Naive thymus-derived CD8-positive, alpha-beta T cell (primary cell): ENCODE measurements at places on chromosomes 5 and 9. TPM values are rescaled to one million over a fixed set of nuclear protein-coding genes. Genes with fewer than 3 reads are reported as not detected.

SCGB3A1 gene
- total RNA-seq: 40.1 TPM

GCNT1 gene
- 3.4 TPM for total RNA-seq

MLANA gene
- not detected for total RNA-seq

NR5A1 gene
- total RNA-seq: not detected

KCNT1 gene
- not detected for total RNA-seq

DNAH5 gene
- not detected for total RNA-seq

ARHGEF39 gene
- total RNA-seq: not detected

CNTFR gene
- not detected for total RNA-seq

MEIKIN gene
- total RNA-seq: 2.8 TPM

- H3K27ac ChIP-seq: no peak overlapping the region
- no peak overlapping the region for H3K4me3 ChIP-seq
- DNase-seq: no peak
- H3K36me3 ChIP-seq: no peaks in the 10 kb centered on the region
- H3K27me3 ChIP-seq: no peaks in the 10 kb centered on the region
Observed at GRCh38 chr9:100579665-100580064, 1.8 kb downstream of the CAVIN4 start.

- peaks cover 2% of the 10 kb centered on the region for H3K4me1 ChIP-seq
- no peaks in the 10 kb centered on the region for H3K27me3 ChIP-seq
- no peak overlapping the region for H3K27ac ChIP-seq
- no peak overlapping the region for H3K4me3 ChIP-seq
- no peaks in the 10 kb centered on the region for H3K36me3 ChIP-seq
Observed at GRCh38 chr5:102290004-102290403, 6.1 kb downstream of the SLCO4C1 start.

DNA sequence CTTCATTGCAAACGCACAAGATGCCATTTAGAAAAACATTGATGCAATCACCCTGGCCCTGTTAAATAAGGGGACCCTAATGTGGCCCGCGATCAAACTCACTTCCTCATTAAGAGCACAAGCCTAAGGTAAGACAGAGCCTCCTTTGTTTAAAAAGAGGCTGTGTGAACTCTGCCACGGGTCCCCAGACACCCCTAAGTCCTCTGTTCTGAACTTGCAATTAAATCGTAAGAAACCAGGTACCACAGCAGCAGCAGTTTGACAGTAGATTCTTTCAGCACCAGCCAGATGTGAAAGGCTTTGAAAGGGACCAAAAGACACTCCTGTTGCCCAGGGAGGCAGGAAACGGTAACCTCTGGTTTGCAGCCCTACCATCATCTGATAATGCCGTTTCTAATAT is 346.3 kb downstream of the TMEM167A start:
- no peaks in the 10 kb centered on the region for H3K4me1 ChIP-seq
- H3K36me3 ChIP-seq: no peaks in the 10 kb centered on the region
- DNase-seq: no peak
- no peak overlapping the region for H3K4me3 ChIP-seq
- no peaks in the 10 kb centered on the region for H3K27me3 ChIP-seq
- H3K27ac ChIP-seq: no peak overlapping the region

- DNase-seq: no peak
- no peak overlapping the region for H3K27ac ChIP-seq
- no peaks in the 10 kb centered on the region for H3K4me1 ChIP-seq
- H3K36me3 ChIP-seq: no peaks in the 10 kb centered on the region
- peaks cover 15% of the 10 kb centered on the region for H3K27me3 ChIP-seq
- H3K4me3 ChIP-seq: no peak overlapping the region
Observed at GRCh38 chr9:14452539-14452938, 138.6 kb upstream of the NFIB start.

DNA sequence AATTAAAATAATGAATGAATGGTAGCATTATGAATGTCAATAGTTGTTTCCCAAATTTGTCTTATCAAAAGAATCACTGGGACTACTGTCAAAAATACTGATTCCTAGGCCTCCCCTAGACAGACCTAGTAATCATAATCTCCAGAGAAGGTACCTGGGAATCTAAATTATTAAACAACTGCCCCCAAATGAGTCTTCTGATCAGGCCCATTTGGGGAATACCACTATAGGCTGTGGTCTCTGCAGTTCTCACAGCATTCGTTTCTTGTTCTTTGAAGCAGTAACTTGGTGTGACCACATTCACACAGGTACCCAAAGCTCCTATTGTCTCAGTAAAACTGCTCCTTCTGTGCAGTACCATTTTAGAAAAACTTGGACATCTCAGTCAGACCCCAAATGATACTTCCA is 230.9 kb downstream of the PIK3R1 start:
- H3K27me3 ChIP-seq: no peaks in the 10 kb centered on the region
- H3K36me3 ChIP-seq: no peaks in the 10 kb centered on the region
- H3K4me1 ChIP-seq: peaks cover 6% of the 10 kb centered on the region
- no peak for DNase-seq
- no peak overlapping the region for H3K4me3 ChIP-seq

- no peak overlapping the region for H3K27ac ChIP-seq
- DNase-seq: no peak
- no peak overlapping the region for H3K4me3 ChIP-seq
- H3K27me3 ChIP-seq: no peaks in the 10 kb centered on the region
Observed at GRCh38 chr5:117013280-117013877, 438.8 kb upstream of the SEMA6A start.

DNA sequence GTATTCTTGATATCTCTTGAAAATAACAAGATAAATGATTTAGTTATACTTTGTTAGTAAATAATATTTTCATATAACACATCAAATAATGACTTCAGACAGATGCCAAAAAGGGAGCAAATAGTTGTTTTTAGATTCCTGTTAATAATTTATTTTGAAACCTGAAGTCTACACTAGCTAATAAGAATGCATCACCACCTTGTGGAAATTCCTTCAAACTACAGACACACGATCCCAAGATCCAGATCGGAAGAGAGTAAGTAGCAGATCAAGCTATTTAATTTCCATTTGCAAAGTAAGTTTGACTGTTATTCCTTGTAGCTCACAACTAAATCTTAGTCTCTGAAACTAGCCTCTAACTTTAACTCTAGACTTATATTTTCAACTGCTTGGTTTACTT is 35.5 kb upstream of the ISL1 start:
- no peak overlapping the region for H3K27ac ChIP-seq
- no peak for DNase-seq
- H3K36me3 ChIP-seq: no peaks in the 10 kb centered on the region
- no peaks in the 10 kb centered on the region for H3K4me1 ChIP-seq
- H3K27me3 ChIP-seq: no peaks in the 10 kb centered on the region
- no peak overlapping the region for H3K4me3 ChIP-seq

DNA sequence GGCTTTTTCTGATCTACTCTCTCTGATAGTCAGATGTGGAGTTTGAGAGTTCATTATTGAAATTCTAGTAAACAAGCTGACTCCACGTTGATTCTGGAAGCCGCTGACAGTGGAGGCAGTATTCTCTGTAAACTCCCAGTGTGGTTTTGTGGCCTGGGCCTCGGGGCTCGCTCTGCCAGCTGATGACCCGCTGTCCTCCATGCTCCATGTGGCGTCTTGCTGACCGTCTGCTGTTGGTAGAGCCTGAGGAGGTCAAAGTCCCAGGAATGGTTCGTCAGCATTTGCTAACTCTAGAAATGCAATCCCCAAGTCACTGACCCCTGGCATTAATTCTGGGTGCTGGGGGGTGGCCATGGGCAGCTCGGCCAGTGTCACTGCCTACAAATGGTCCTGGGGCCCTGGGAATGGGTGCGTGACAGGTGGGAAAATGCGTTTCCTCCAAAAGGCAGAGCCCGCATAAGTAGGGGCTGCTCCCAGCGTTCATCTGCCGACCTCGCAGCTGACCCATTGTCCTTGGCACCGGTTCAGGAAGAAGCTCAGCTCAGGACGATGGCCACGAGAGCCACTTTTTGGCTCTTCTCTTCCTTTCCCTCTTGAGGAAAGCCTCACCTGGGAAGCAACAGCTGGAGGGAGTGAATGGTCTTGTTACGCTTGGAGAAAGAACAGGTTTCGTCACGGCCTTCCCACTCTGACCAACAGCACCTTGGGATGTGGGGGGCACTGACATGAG is 55.1 kb downstream of the MRPL36 start:
- no peak overlapping the region for H3K4me3 ChIP-seq
- H3K36me3 ChIP-seq: peaks cover 2% of the 10 kb centered on the region
- no peak overlapping the region for H3K27ac ChIP-seq
- peaks cover 17% of the 10 kb centered on the region for H3K27me3 ChIP-seq

- no peak overlapping the region for H3K4me3 ChIP-seq
- no peaks in the 10 kb centered on the region for H3K4me1 ChIP-seq
- no peaks in the 10 kb centered on the region for H3K27me3 ChIP-seq
- DNase-seq: no peak
- no peaks in the 10 kb centered on the region for H3K36me3 ChIP-seq
Observed at GRCh38 chr5:24609706-24610105, 35.1 kb downstream of the CDH10 start.

DNA sequence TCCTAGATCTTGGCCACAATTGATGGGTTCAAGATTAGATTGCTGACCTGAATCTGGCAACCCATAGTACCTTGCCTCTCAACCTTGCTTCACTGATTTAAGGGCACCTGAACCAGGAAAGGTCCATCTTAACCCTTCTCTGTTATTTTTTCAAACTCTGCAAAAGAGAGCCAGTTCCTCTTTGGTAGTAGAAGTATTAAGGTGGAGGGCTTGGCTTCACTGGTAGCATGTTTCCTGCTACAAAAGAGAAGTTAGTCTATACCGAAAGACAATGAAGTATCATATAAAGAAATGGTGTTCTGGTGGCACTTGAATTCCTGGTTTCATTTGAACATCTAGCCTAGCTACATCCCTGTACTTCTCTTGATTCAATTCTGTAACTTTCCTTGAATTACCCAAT is 8.5 kb downstream of the ALG2 start:
- H3K4me1 ChIP-seq: peaks cover 19% of the 10 kb centered on the region
- DNase-seq: no peak
- H3K27me3 ChIP-seq: peaks cover 4% of the 10 kb centered on the region

GRCh38 chr5:30926218-30926617 is 267.3 kb upstream of the CDH6 start:
- no peak for DNase-seq
- no peak overlapping the region for H3K27ac ChIP-seq
- H3K27me3 ChIP-seq: no peaks in the 10 kb centered on the region
- H3K4me1 ChIP-seq: no peaks in the 10 kb centered on the region

- H3K27me3 ChIP-seq: no peaks in the 10 kb centered on the region
- no peak overlapping the region for H3K27ac ChIP-seq
- H3K36me3 ChIP-seq: no peaks in the 10 kb centered on the region
- H3K4me1 ChIP-seq: no peaks in the 10 kb centered on the region
- no peak overlapping the region for H3K4me3 ChIP-seq
- DNase-seq: no peak
Observed at GRCh38 chr5:12315461-12315860, 411.2 kb upstream of the CTNND2 start.

- H3K4me3 ChIP-seq: peak overlapping the region; percentile 13
- H3K27me3 ChIP-seq: no peaks in the 10 kb centered on the region
- H3K4me1 ChIP-seq: peaks cover 57% of the 10 kb centered on the region
- no peaks in the 10 kb centered on the region for H3K36me3 ChIP-seq
- H3K27ac ChIP-seq: peak overlapping the region; percentile 22
- no peak for DNase-seq
Observed at GRCh38 chr5:54524704-54525103, 7.1 kb downstream of the SNX18 start.

DNA sequence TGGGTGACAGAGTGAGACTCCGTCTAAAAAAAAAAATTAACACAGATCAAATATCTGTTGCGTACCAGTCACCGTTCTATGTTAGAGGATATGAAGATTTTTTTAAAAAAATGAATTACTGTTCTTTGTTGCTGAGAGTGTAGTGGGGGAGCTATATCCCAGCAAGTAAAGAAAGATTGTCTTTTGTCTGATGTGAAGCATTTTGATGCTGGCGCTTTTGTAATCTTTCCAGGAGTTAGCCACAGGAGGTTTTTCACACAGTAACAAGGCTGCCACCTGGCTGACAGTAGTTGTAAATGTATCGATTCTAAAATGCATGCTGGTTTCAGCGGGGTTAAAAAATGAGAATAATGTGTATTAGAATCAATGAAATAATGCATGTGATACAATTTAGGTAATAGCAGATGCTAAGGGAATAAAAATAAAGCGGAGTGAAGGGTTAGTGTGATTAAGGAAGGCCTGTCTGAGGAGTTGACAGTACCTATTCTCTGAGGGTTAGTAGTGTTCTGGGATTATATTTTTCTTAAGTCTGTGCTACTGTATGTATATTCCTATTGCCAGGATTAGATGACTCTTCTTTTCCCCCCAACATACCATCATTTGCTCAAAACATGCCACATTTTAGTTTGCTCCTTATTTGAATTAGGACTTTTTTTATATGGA is 3.4 kb downstream of the LMNB1 start:
- peak overlapping the region; percentile 10 for H3K27ac ChIP-seq
- peak overlapping the region; percentile 13 for H3K4me3 ChIP-seq
- DNase-seq: peak; percentile 59
- peaks cover 12% of the 10 kb centered on the region for H3K4me1 ChIP-seq
- no peaks in the 10 kb centered on the region for H3K27me3 ChIP-seq
- H3K36me3 ChIP-seq: no peaks in the 10 kb centered on the region

DNA sequence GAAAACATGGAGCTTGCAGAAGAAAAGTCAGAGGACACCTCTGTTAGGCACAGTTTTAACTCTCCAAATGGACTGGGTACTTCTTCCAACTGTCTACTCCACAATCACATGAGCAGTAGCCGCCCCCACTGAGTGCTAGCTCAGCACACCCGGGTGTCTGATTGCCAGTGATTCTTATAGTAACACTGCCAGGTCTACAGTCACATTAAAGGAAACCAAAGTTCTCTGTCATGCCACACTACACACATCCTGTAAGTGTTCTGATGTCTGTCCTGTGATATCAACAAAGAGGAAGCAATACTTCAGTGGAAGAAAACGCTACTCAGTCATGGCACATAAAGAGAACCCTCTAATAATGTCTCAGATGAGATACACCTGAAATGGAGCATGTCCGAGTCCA is at the start of gene HAVCR2:
TSS of gene HAVCR2 (minus strand) at position 69 of the 400 bp plus-strand sequence. CDS start at position 8, 61 bp downstream.
- H3K27ac ChIP-seq: peak within 1 kb of the TSS; percentile 94
- H3K4me3 ChIP-seq: peak within 1 kb of the TSS; percentile 83
- DNase-seq: peak; percentile 68
- peaks cover 13% of the 10 kb centered on the region for H3K36me3 ChIP-seq
- no peaks in the 10 kb centered on the region for H3K27me3 ChIP-seq
- H3K4me1 ChIP-seq: peaks cover 18% of the 10 kb centered on the region

GRCh38 chr9:79962836-79963235 is 391.1 kb downstream of the TLE4 start:
- no peak overlapping the region for H3K4me3 ChIP-seq
- no peaks in the 10 kb centered on the region for H3K36me3 ChIP-seq
- no peak for DNase-seq
- no peaks in the 10 kb centered on the region for H3K4me1 ChIP-seq

- H3K4me3 ChIP-seq: no peak overlapping the region
- no peaks in the 10 kb centered on the region for H3K27me3 ChIP-seq
- DNase-seq: no peak
- H3K4me1 ChIP-seq: no peaks in the 10 kb centered on the region
- H3K27ac ChIP-seq: no peak overlapping the region
Observed at GRCh38 chr9:115989831-115990230, 163.8 kb upstream of the PAPPA start.

DNA sequence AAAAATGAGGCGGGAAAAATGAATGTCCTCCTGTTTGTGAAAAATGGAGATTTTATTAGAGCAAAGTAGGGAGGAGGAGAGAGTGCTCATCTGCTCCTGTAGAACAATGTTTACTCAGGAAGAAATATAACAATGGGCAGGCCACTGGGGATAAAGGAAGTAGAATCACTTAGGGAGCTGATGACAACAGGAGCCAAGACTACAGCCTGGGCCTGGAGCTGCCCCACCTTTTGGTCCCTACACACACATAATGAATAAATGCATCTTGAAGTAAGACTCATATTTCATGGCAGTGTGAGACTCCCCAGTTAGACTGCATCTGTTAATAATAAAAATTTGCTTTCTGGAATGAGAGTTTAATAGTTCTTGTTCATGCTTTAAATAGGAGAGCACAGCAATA is 1939.8 kb downstream of the EFNA5 start:
- DNase-seq: no peak
- no peak overlapping the region for H3K4me3 ChIP-seq
- H3K27me3 ChIP-seq: no peaks in the 10 kb centered on the region
- no peaks in the 10 kb centered on the region for H3K36me3 ChIP-seq
